T-helper 17 cell (primary cell): ENCODE measurements at places on chromosomes 2 and 18.

DNA sequence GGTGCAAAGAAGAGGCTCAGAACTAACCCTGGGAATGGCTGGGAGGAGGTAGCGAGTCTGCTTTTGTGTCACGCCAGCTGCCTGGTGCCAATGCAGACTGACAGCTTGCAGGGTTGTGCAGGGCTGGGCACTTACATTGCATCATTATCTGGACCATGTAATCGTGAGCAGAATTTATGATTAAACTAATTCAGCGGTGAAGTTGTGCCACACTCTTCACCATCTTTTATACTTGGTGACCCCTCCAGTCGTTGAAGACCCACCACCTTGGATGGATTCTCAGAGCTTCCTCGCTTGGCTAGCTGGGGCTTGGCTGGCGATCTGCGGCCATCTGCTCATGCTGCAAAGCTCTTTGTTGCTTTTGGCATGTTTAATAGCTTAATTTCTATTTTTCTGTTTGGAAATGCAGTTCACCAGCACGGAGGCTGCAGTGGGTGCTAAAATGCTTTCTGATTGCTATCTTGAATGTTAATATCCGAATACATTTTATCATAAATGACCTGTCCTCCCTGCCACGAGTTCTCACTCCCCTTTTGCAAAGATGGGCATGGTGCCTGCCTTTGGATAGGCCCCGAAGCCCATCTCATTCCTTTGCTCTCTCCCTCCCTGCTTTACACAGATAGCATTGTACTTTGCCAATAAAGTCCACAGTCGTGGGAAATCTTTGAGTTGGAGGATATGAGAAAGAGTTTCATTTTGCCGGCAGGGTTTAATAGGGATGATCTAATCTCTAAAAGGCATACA lies 188.2 kb downstream of the PRKCE start:
- no peak for DNase-seq

DNA sequence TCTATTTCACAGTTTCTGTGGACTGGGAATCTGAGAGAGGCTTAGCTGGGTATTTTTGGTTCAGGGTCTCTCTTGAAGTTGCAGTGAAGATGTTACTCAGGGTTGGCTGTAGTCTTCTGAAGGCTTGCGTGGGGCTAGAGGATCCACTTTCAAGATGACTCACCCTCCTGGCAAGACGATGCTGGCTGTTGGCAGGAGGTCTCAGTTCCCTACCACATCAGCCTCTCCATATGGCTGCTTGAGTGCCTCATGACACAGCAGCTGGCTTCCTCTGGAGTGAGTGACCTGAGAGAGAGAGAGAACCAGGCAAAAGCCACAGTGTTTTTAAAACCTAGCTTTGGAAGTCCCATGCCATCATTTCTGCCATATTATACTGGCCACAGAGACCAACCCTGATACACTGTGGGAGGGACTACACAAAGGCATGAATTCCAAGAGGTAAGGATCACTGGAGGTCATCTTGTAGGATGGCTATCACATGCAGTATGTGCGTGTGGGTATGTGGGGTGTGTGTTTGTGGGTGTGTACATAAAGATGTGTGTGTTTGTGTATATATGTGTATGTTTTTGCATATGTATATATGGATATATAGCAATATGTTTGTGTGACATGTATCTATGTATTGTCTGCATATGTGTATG lies 25.1 kb downstream of the DNPEP start:
- no peak for DNase-seq

DNA sequence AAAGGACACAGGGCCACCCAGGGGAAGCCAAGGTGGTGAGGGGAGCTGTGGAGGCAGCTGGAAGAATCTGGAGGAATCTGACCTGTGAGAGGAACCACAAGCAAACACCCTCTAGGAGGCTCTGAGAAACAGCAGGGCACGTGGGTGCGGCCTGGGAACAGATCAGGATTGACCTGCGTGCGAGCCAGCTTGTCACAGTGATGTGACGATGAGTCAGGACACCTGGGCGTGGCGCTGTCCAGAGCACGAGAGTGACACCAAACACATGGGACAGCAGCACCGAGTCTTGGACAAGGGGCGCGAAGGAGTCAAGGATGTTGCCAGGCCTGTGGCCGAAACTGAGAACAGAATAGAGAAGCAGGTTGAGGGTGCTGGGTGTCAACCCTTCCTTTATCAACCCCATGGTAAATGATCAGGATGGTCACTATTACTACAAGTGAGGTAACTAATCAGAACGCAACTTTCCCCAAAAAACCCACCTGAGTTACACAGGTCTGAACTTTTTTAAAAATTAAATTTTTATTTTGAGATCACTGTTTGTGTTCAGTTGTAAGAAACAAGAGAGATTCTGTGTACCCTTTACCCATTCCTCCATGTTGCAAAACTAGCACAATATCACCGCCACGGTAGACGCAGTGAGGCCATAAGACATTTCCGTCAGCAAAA lies 637 bp upstream of the SFT2D3 start:
- DNase-seq = no peak

DNA sequence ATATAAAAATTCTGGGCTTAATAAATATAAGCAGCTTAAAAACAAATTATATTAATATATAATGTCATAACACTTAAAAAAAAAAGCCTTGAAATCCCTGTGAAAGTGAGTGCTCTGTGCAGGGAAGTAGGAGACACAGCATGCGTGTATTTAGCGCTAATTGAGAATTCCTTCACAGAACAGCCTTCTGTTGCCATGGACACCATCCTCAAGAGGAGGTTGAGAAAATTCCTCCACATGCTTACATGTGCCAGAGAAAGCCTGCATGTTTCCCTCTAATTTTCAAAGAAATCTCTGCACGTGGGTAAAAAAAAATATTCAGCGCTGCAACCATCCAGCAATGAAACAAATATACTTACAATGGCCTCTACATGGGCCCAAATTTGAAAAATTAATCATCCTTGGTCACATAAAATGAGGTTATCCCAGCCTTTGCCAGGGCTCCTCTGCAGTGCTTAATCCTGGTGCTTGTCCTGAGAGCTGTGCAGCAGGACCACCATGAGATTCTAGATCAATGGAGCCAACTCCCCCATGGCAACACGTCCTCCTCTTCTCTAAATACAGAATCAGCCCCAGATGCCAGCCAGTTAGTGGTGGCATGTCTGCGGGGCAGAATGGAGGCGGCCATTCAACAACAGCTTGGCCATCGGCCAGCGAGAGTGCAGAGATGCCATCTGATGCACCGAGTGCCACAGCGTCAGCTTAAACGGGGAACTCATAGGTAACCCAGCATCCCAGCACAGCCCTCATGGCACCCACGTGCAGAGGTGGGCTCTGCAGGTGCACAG lies 228.0 kb downstream of the MYT1L start:
- DNase-seq = no peak

DNA sequence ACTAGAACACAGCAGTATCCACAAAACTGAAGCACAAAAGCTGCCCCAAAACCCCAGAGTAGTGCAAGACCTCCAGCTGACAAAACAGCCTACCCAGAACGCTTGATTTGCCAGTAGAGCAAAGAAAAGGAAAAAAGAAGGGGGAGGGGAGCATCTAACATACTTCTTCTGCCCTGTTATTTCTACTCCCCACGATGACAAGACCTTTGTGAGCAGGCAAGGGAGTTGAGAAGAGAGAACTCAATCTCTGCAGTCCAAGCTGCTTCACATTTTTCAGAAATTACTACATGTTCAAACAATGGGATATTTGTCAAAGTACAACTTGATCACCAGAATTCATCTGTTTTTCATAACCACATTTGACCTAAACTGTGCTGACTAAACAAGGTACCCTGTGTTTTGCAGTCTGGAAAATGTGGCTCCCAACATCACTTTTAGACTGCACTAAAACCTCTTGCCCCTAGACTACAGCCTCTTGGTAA lies 286.7 kb downstream of the EXOC6B start:
- no peak for DNase-seq

GRCh38 chr2:60891180-60891579 lies 9.8 kb downstream of the REL start:
- no peak for DNase-seq

DNA sequence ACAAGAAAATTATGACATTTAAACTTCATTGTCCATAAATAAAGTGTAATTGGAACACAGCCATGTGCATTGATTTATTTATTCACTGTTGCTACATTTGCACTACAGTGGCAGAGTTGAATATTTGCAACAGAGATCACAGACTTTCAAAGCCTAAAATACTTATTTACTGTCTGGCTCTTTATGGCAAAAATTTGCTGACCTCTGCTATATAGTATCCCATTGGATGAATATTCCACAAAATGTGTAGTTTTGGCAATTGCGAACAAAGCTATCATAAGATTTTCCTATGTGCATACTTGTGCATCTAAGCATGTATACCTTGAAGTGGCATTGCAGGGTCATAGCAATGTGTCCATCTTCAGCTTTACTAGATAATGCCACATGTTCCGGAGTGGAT lies 32.1 kb downstream of the CCDC85A start:
- DNase-seq = no peak

DNA sequence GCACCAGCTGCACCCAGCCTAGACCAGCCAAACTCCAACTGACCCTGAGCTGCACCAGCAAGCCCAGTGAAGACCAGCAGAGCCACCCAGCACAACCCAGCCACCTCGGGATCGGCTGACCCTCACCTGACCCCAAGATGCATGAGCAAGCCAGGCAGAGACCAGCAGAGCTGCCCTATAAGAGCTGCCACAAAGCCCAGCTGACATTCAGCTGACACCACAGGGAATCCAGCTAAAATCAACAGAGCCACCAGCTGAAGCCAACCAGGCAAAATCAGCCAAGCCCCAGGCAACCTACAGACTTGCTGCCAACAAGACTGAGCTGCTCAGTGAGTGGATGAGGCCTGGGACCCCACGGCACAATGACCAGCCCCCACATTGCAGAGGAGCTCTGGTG lies 54.6 kb downstream of the CYP27C1 start:
- DNase-seq = no peak

DNA sequence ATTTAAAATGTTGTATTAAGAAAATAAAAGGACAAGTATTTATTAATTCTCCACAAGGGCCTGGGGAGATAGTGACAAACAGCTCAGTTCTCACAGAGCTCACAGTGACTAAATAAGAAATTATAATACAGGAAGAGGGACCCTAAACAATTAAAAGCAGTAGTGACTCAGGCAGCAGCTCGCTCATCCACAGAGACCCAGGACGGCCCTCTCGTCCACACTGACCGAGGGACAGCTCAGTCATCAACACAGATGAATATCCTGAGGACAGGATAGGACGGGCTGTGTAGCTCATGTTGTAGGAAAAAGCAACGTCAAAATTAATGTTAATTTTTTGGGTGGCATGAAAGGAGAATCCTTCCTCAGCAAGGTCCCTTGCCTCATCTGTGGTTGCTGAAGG lies 44.1 kb downstream of the PARD6G start:
- no peak for DNase-seq

- no peak for DNase-seq
These were observed 21.3 kb downstream of the PSME4 start for GRCh38 chr2:53949457-53949856.

DNA sequence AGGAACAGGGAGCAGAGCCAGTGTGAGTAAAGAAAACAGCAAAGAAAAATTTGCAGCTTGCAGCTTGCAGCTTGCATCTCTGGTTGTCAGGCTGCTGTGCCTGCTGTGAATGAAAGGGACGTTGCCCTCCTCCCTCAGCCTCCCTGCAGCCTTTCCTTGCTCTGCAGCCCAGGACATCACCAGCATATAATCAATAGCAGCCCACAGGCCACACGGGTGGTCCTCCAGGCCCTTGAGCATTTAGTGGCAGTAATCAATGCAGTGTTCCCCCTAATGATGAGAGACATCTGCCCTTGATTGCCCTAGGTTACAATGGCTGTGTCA lies 122.2 kb upstream of the TACR1 start:
- DNase-seq = no peak

GRCh38 chr18:52537261-52537660 lies 197.3 kb downstream of the DCC start:
- DNase-seq = no peak

DNA sequence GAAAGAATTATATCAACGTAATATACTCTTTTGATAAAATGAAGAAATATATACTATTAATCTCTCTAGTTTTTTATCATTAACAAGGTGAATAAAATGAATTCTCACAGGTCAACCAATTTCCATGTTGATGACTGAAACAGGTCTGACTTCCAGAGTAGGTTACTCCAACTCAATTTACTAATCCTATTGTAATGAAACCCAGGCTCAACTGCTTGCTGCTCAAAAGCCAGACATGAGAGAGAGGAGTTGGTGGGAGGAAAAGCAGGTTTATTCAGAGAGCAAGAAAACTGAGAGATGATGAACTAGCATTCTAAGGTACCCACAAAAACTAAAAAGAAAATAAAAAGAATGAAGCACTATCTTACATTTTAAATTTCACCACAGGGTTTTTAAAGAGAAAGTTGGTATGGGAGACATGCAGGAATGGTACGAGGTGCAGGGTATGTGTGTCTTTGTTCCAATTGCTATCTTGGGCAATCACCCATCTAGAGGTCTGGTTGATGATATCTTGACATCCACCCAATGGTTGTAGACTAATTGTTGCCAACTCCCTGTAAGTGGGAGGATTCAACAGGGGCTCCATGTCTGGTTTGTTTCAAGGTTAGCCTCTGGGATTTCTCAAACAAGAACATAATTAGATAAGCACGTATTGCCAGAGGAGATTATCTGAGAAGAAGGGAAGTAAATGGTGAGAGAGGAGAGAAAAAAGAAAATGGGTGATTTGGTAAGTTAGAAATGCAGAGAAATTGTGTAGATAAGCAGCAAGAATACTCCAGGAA lies 471.4 kb upstream of the REG3G start:
- no peak for DNase-seq

DNA sequence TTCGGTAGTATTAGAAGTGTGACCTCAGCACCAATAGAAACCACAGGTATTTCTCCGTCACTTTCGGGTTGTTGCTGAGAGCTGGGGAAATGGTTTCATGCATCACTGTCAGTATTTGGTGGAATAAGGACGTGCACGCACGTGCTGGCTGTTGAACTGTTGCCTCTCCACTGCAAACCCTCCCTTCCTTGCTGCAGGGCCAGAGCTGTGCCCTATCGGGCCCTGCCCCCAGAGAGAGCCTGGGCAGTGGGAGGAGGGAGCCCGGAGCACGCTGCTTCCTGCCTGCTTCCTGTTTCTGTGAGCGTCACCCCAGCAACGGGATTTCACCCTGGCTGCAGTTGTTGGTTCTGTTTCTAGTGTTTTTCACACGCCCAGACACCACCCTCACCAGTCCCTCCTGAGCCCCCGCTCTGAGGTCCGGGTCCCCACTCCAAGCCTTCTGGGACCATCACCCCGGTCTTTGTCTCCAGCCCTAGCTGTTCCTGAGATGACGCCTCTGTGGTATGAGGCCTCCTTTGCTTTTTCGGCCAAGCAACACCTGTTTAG lies 47.4 kb downstream of the LRRFIP1 start:
- DNase-seq = peak; percentile 74

GRCh38 chr18:59459369-59460071 lies 100.5 kb upstream of the LMAN1 start:
- no peak for DNase-seq

DNA sequence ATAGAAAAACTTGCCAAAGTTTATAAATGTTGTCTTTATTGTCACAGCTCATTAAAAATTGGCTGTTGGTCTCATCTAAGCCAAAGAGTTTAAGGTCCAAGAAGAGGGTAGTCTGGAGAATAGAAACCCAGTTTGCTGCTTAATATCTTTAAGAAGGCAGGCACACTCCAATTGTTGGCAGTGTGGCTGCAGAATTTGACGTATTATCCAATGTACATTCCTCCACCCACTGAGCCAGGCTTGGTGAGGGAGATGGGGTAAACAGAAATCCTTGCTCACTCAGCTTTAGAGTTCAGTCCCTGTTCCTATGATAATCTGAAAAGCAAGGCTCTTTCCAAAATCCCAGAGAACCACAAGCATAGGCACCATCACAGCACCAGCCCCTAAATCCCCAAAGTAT lies 10.7 kb upstream of the ADD2 start:
- DNase-seq = no peak

- DNase-seq = no peak
These were observed 144.2 kb downstream of the TPO start for GRCh38 chr2:1557467-1557820.

GRCh38 chr2:30265052-30266015 lies 34.0 kb downstream of the LBH start:
- no peak for DNase-seq
